Fibroblast of skin of left quadriceps (primary cell): ENCODE measurements at places on chromosomes 5 and 9.
A peak's percentile ranks its signal among the peaks of the same experiment; 100 is the strongest.

DNA sequence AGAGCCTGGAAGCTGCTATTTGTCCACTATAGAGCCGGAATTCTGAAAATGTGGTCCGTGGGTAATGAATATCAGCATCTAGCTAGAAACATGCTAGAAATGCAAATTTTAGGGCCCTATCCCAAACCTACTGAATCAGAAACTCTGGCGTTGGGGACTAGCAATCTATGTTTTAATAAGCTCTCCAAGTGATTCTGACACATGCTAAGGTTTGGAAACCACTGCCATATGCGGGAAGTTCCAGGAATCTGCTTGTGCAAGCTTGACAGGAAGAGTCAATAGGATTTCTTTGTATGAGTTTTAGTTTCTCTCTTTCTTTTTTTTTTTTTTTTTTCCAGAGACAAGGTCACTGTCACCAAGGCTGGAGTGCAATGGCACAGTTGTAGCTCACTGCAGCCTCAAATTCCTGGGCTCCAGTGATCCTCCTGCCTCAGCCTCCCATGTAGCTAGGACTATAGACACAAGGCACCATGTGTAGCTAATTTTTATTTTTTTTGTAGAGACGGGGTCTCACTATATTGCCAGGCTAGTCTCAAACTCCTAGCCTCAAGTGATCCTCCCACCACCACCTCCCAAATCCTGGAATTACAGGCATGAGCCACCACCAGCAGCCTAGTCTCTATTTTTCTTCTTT, 26.4 kb upstream of the CARNMT1 start:
- DNase-seq, result peak; percentile 64

GRCh38 chr5:130141659-130142320, 237.5 kb downstream of the CHSY3 start:
- DNase-seq, result peak; percentile 34

GRCh38 chr9:71602652-71603051, 165.7 kb downstream of the CEMIP2 start:
- no peak for DNase-seq

- DNase-seq, result no peak
These were observed 295.3 kb upstream of the IRX4 start for GRCh38 chr5:2178071-2178477.

- no peak for DNase-seq
These were observed 173.3 kb upstream of the HMHB1 start for GRCh38 chr5:143638654-143639053.

- DNase-seq, result no peak
These were observed 43.4 kb downstream of the IRF1 start for GRCh38 chr5:132447196-132447595.

DNA sequence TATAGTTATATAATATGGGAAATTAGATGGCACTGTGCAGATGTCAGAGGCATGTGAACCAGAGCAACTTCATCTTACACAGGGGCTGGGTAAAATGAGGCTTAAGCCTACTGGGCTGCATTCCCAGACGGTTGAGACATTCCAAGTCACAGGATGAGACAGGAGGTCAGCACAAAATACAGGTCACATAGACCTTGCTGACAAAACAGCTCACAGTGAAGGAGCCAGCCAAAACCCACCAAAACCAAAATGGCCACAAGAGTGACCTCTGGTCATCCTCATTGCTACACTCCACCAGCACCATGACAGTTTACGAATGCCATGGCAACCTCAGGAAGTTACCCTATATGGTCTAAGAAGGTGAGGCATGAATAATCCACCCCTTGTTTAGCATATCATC, 479.4 kb downstream of the TLR4 start:
- no peak for DNase-seq

GRCh38 chr5:121138952-121139351, 674.9 kb downstream of the PRR16 start:
- DNase-seq, result no peak

DNA sequence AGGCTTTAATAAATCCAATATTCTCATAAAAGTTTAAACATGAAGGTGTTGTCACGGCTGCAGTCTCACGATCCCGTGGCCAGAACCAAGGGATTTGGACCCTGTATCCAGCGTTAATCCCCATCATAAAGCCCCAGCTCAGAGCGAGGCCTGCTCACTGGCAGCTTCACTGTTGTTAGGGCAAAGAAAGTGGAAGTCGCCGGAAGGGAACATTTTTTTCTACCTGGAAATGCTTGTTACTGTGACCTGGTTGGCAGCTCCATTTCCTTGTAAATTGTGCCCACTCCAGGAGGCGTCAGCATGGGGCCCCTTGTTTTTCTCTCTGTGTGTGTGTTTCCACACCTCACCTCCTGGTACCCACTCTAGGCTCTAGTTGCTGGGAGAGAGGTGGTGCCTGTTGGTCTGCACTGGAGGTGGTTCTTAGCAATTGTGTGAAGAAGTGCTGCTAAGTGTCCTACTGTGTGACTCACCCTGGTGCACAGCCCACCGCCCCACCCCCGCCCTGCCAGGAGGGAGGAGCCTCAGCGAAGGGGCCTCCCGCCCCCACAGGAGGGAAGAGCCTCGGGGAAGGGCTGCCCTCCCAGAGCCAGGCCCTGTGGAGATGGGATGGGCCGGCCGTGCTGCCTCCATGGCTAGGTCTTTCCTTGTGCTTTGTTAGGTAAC, 105.1 kb downstream of the EHMT1 start:
- no peak for DNase-seq

DNA sequence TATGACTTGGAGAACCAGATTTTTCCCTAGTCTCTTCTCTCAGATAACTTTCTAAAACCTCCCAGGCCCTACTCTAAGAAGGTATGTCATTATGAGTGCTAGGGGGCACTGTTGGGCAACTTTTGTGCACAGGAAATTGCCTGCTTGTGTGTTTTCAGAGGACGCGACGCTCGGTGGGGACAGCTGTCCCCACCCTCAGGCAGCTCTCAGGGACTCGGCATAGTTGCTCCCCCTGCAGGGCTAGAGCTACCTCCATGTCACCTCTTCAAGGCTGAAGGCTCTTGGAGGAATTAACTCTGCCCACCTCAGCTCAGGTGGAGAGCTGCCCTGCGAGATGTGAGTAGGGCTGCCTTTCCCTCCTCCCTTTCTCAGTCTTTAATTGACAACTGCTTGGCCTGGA, 10.2 kb upstream of the TIFAB start:
- no peak for DNase-seq

- DNase-seq, result no peak
These were observed 47.8 kb downstream of the RNF145 start for GRCh38 chr5:159161361-159162214.

- DNase-seq, result no peak
These were observed 12.8 kb downstream of the UGCG start for GRCh38 chr9:111909444-111909843.

GRCh38 chr5:92633176-92633575, 947.8 kb downstream of the NR2F1-AS1 start:
- DNase-seq, result no peak

- no peak for DNase-seq
These were observed 11.0 kb downstream of the IFNA21 start for GRCh38 chr9:21155501-21155900.

- DNase-seq, result no peak
These were observed 9.2 kb upstream of the FUBP3 start for GRCh38 chr9:130570208-130570607.
